Cardiac septum (tissue), 1 donor: ENCODE measurements at places on chromosomes 1 and 21. TPM values are rescaled to one million over a fixed set of nuclear protein-coding genes. Genes with fewer than 3 reads are reported as not detected.

Gene CD34
- 49.9 TPM for total RNA-seq

Gene MPL
- total RNA-seq = 1.6 TPM

Gene AGT
- total RNA-seq = 71.0 TPM

Gene CGN
- 0.19 TPM for total RNA-seq

GRCh38 chr1:55997536-55997935, 581.8 kb downstream of the PLPP3 start:
- no peak for DNase-seq

- no peak for DNase-seq
Measured at GRCh38 chr21:32137931-32138330, 140.9 kb downstream of the MIS18A start.
